Peyer's patch (tissue), 4 donors: ENCODE measurements at places on chromosomes 7 and 10.

DNA sequence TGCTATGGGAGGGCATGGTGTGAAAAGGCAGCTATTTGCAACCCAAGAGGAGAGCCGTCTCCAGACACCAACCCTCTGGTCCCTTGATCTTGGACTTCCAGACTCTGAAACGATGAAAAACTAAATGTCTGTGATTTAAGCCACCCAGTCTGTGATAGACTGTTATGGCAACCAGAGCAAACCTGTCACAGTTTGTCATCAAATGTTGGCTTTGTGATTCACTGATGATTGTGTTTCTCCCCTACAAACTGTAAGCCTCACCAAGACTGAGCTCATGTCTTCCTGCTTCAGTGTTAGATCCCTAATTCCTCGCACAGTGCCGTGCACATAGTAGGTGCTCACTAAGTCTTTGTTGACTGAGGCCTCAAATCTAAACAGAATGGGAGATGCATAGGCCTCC lies 224.6 kb upstream of the PITRM1 start:
- DNase-seq = no peak

DNA sequence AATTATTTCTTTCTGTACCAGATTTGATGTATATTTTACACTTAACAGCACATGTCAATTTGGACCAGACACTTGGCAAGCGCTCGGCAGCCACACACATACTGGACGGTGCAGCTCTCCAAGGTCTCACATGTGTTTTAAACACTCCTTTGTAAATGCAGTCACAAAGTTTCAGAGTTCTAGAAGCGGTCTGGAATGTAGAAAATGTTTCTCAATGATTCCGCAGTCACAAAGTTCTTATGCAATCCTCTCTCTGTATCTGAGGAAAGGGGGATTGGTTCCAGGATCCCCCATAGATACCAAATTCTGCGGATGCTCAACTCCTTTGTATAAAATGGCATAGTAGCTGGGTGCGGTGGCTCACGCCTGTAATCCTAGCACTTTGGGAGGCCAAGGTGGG lies 253.0 kb upstream of the GRB10 start:
- no peak for DNase-seq

GRCh38 chr7:110677405-110677804 lies 413.5 kb upstream of the LRRN3 start:
- no peak for DNase-seq

- DNase-seq = no peak
Measured at GRCh38 chr7:10300577-10300976, 673.1 kb upstream of the PHF14 start.

GRCh38 chr10:29389935-29390334 lies 101.1 kb downstream of the LYZL1 start:
- DNase-seq = no peak

DNA sequence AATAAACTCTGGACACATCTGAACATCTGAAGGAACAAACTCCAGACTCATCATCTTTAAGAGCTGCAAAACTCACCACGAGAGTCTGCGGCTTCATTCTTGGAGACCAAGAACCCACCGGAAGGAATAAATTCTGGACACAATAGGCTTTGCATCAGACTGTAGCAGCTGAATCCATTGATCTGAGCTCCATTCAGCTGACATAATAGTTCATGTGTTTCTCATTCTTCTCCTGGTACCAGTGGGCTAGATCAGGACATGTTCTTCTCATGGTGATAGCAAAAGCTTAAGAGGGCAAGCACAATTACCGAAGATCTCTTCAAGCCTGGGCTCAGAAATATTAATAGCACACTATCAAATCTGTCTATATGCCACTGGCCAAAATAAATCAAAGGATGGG lies 20.5 kb upstream of the GNAI1 start:
- no peak for DNase-seq

DNA sequence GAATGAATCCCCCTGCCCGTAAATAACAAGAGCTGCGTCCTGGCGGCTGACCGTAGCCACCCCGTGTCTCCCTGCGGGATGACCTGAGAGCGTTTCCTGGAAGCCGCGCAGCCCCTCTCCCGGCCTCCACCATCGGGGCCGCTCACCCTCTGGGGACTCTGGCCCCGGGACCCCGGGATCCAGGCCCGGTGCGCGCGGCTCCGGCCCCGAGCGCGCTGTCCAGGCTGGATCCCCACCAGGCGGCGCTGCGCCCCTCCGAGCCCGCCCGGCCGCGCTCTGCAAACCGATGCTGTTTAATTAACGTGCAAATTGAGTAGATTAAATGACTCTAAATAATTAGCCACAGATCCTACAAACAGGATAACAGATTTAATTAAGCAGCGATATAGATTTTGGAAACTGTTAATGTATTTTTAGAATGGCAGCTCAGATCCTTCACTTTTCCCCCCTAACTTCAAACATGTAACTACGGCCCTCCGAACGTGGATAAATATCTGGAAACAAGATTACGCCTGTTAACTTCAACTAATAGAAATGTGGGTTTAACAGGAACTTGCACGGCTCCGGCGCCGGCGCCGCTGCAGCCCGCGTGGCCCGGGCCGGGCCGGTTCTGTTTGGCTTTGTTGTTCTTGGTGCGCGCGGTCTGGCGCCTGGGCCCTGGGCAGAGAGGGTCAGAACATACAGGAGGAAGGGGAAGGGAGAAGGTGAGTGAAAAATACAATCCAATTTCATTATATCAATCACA lies 7.1 kb upstream of the UNCX start:
- no peak for DNase-seq

GRCh38 chr7:39656415-39656814 lies 33.0 kb downstream of the RALA start:
- no peak for DNase-seq

- DNase-seq = no peak
Measured at GRCh38 chr7:24826662-24827020, 69.4 kb upstream of the GSDME start.

DNA sequence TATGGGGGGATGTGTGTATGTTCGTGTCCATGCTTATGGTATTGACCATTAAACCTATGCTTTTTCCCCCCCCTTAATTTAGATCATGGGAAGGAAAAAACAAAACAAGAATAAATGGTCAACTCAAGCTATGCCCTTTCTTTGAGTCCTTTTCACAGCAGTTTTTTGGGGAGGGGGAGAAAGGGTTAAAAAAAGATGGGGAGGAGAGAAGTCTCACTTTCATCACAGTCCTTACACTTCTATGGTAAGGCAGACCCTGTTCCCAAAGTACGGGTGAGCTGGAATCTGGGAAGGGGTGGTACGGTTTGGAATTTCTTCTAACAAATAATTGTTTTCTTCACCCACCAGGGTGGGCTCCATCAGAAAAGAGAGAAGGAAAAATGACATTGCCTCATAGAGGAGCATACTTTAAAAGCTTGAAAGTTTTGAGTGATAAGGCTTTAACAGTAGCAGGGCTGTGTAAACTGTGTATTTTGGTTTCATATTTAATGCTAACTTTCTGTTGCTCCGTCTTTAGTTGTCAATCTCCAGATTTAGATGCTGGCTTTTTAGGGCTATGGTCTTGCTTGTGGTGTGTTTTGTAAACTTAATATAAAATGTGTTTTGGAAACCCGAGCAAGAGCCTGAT lies 180.1 kb downstream of the TCF7L2 start:
- no peak for DNase-seq

DNA sequence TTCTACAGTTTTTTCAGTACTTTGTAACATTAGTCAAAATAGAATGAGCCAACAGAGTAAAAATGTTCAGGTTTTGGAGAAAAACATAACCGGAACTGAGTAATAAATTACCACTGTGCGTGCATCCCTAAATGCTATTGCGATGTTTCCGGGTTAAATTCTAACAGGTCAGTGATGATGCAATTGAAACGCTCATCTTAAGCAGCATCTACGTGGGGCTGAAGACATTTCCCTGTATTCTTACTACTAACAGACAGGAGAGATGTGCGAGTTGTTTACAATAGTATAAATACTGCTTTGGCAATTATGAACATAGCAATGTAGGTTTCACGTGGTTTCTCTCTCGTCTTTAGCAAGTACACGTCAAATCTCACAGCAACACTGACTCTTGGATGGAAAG lies 149.4 kb downstream of the USP6NL start:
- DNase-seq = no peak

DNA sequence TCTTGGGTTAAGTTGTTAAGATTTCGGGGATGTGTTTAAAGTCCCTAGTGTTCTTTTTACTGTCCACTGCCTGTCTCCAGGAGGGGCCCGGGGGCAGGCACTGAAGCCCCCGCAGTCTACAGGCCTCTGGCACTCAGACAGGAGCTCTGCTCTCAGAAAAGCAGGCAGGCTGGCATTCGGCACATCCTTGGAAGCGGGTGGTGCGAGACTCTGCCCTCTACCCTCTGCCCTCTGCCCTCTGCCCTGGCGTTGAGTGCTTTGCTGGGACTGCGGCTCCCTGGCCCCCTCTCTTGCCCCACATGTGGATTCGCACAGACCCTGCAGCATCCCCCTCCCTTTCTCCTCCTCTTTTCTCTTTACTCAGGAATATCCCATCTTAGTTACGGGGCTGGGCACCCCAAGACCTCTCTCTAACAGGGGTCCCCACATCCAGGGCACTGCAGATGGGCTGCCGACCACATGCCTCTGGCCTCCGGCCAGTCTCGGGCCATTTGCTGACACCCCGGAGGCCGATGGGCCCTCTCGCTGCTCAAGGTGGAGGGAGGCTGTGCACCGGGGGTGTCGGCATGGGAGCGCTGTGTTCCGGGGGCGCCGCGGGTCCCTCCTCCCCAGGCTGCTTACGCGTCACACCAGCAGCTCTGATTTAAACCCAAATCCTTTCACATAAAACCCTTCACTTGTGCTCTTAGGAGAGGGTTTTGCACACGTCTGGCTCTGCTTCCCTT lies 479.9 kb downstream of the DNAJB6 start:
- DNase-seq = no peak
